Gastroesophageal sphincter (tissue), 4 donors: ENCODE measurements at places on chromosomes 1 and 21.

DNA sequence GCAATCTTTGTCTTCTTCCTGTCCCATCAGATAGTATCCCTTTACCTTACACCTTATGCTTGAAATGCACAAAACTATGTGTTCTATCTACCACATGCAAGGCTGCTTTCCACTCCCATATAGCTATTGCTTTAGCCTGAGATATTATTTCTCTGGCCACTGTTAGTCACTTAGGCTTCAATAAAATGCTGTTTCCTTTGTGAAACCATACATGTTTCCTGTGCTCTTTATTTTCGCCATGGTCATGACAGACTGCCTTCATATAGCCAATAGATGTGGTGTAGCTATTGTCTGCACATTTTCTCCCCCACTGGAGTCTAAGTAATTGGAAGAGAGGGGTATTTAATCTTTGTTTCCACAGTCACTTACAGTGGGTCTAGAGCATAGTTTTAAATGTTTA, 108.4 kb downstream of the GREM2 start:
- no peak for ATAC-seq

DNA sequence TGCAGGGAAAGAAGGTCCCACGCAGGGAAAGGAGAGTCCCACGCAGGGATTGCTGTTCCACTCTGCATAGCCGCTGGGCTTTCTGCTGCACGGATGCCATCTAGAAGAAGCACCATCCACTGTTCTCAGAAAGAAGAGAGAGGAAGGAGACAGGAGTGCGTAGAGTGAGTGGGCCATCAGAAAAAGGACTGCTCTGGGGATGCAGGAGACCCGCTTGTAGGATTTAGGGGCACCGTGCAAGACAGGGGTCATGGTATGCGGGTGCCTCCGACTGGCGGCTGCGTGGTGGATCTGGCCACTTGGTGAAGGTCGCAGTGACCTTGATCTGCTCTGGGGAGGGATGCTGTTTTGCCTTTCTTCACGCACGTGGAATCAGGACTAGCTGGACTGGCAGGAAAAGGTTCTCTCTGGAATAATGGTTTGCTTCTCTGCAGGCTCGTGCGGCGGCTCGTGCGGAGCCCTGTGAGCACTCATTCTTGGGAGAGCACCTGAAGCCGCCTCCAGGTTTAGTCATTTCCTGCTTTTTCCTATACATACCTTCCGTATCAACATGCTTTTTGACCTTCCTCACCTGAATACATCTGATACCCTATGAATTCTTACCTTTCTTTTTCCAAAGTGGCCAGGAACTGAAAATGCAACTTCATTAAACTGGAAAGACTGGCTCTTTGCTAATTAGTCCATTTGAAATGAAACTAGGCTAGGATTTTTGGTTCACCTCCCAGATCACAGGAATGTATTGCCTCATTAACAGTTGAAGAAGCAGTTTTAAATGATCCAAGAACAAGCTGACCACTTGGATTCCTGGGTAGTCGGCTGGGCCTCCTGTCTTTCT, 181.6 kb downstream of the KIF26B start:
- no peak for ATAC-seq

GRCh38 chr1:199945591-199945990, 81.9 kb upstream of the NR5A2 start:
- no peak for ATAC-seq

DNA sequence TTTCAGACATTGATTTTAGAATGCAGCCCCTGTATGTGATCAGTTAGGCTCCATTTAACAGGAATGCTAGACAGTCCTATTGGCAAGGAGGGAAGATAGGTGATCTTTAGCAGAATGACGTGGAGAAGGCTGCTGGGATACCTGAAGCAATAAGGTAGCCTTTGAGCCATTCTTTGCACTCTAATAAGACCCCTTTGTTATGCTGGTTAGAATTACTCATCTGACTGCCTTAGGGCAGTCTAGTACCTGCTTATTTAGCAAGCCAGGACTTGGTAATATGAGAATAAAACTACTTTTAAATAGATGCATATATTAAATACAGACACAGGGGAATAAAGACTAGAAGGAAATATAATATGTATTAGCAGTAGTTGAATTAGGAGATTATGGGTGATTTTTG, 29.1 kb downstream of the NGF start:
- no peak for ATAC-seq

DNA sequence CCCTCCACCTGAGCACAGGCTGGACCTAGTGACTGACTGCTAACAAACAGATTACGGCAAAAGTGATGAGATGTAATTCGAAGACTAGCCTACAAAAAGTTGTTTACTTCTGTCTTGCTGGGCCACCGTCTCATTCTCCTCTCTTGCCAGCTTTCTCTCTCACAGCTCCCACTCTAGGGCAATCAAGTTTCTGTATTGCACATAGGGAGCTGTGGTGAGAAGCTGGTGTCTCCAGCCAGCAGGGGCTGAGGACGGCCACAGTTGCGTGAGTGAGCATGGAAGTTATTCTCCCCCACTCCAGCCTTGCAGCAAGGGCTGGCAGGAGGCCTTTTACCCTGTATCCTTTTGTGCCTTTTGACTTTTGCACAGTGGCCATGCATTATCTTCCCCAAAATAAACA, 8.6 kb upstream of the COL6A2 start:
- no peak for ATAC-seq

DNA sequence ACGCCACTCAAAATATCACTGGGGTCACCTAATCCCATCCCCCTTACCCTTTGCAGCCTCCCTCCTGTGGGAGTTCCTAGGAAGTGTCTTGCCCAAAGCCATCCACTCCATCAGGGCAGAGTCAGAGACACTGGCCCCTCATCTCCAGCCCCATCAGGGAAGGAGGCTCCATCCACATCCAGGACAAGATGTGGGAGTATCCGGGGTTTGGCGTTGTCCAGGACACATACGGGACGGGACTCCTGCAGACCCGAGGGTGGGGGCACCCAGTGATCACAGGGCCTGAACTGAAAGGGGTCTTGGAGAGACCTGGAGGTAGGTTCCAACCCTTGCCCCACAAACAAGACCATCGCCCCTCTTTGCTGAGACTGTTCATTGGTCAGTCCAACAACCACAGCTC, 348.2 kb downstream of the MATN1 start:
- no peak for ATAC-seq

DNA sequence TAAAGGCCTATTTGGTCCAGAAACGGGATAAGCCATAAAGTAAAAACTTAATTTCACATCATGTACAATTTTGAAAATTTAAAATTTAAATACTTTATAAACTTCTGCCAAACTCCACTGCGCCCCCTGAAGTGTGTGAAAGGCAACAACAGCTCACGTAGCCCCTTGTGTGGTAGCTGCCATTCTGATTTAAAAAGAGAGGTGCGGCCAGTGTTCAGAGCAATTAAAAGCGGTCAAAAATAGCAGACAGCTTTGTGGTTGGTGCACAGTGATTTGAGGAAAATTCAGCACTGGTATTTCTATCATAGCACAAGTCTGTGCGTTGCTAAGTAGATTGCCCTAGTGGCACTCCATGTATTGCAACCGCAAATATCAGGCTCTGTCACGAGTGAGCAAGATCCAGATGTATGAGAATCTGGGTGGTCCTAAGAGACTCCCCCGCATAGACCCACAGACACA, 122.5 kb downstream of the ATG4C start:
- no peak for ATAC-seq

GRCh38 chr1:11980676-11980972, 380 bp downstream of the MFN2 start:
- no peak for ATAC-seq

DNA sequence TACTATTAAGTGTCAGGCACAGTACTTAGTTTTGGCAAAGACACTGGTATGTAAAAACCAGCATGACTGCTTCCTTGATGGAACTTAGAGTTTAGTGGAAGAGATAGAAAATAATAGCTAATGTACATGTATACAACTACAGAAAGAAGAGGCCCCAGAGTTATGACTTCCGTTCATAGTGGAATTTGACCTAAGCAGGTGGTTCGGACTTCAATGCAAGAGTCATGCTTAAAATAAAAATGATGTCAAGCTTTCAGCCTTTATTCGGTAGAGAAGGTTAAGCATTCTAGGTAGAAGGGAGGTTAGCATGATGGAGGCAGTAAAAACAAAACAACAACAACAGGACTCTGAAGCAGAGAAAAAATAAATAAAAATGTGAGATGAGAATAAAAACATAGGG, 165.9 kb downstream of the KCNT2 start:
- no peak for ATAC-seq

DNA sequence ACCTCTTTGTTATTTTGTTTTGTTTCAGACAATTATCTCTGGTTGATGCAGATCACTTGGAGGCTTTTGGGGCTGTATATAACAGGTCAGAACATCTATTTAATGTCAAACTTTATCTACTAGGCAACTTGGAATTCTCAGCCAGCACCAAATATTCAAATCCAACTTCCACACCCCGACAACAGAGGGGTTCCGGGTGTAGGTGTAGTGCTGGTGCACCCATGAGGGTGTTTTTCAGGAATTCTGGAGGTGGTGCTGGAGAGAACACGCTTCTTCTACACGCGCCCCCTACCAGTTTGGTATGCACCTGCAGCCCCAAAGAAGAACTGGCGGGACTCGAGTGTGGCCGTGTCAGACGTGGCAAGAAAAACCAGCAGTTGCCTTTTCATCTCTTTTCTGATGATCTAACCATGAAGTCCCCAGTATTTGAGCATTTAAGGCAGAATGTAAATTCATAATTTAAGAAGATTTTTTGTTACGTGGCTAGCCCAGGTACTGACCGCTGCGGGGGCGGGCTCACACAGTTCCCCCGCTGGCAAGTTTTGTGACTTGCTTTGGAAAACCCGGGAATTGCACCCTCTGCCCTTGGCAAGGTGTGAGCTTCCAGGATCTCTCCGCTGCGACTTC, 462 bp upstream of the TLCD4 start:
- ATAC-seq = peak; percentile 67

- ATAC-seq = no peak
These were observed 73.4 kb downstream of the MACF1 start for GRCh38 chr1:39277879-39278278.

GRCh38 chr1:235073968-235074522, 54.6 kb downstream of the TOMM20 start:
- ATAC-seq = no peak

- no peak for ATAC-seq
These were observed 44.8 kb downstream of the ADAMTS1 start for GRCh38 chr21:26800455-26800854.

DNA sequence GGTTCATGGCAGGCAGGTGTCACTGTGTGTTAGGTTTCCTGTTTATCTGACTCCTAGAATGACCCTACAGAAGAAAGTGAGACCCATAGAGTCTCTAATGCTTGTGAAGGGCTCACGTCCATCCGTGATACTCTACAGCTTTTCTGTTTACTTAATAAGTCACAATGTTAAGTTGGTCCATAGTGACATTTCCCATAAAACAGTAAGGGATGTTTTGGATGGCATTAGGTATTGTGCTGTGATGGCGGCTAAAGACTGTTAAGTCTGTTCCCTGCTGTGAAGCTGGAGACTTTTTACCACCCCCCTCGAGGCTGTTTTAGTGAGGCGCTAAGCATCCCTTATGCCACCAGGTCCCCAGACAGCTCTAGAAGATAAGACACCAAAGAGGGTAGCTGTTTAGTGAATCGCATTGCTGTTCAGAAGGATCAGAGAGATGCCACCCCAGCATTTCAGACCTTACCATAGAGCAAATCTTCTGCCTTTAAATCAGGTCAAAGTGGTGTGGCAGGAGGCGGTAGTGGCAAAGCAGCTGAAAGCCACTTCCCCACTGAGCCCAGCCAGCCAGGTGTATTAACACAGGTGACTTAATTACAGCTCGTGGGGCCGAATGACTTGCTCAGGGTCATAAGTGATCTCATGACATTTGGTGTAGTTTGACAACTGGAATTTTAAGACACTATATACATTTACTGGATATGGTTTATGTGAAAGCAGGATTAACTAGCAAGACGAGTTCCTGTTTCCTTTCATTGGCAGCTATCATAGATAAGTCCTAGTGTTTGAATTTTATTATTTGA, 25.0 kb downstream of the SLC37A1 start:
- no peak for ATAC-seq
